Activated CD8-positive, alpha-beta memory T cell treated with anti-CD3 and anti-CD28 coated beads, Interleukin-2, amount 50 U/mL, for 4 hours (primary cell): ENCODE measurements at places on chromosomes 1 and 21.

GRCh38 chr1:231933711-231934626, 307.4 kb downstream of the DISC1 start:
- no peak for DNase-seq

- DNase-seq: no peak
Observed at GRCh38 chr21:43331962-43332828, 94.7 kb downstream of the SIK1 start.

DNA sequence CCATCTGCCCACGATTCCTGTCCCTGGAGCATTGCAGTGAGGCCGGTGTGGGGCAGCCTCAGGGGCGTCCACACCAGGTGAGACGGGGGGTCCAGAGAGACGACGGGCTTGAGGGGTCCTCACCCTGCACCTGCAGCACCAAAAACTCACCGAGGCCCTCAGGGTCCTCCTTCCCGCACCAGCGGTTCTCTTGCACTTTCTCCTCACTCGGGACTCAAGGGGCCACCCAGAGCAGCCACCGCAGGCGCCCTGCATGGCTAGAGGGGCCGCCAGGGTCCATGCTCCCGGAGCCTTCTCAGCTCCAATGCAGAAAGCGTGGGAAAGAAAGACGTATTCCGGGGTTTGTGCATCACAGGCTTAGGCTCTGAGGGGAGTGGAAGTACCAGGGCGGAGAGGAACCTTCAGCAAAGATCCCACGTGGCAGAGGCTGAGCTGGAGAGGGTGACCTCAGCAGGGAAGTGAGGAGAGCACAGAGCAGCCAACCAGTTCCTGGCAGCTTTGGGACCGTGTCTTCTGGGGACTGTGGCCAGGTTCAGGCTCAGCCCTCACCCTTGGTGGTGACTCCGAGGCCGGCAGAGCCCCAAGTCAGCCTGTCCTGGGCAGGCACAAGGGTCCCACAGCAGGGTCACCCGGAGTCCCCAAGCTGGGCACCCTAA, 19.5 kb upstream of the COL6A2 start:
- no peak for DNase-seq

DNA sequence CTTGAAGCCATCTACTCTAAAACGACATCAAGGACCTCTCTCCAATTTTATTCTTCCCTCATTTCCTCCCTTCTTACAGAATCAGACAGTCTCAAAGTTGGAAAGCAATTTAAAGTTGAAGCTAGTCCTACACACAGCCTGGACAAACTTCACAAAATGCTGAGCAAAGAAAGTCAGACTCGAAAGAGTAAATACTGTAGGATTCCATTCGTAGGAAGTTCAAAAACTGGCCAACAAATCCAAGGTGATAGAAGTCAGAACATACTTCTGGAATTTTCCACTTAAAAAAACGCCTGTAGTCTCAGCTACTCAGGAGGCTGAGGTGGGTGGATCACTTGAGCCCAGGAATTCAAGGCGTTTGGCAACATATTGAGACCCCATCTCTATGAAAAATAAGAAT, 19.6 kb downstream of the SYF2 start:
- DNase-seq: no peak

GRCh38 chr1:24130385-24130784, 12.6 kb downstream of the IL22RA1 start:
- no peak for DNase-seq
